GM23338 (cell line): ENCODE measurements at places on chromosomes 5 and 9. TPM values are rescaled to one million over a fixed set of nuclear protein-coding genes. Genes with fewer than 3 reads are reported as not detected.

- DNase-seq: no peak
Measured at GRCh38 chr5:73198833-73199592, 26.0 kb downstream of the TMEM174 start.

GRCh38 chr9:136055715-136056545 lies 39.2 kb downstream of the NACC2 start:
- peak; percentile 51 for DNase-seq

- no peak for DNase-seq
Measured at GRCh38 chr5:39658866-39659265, 234.1 kb upstream of the DAB2 start.

DNA sequence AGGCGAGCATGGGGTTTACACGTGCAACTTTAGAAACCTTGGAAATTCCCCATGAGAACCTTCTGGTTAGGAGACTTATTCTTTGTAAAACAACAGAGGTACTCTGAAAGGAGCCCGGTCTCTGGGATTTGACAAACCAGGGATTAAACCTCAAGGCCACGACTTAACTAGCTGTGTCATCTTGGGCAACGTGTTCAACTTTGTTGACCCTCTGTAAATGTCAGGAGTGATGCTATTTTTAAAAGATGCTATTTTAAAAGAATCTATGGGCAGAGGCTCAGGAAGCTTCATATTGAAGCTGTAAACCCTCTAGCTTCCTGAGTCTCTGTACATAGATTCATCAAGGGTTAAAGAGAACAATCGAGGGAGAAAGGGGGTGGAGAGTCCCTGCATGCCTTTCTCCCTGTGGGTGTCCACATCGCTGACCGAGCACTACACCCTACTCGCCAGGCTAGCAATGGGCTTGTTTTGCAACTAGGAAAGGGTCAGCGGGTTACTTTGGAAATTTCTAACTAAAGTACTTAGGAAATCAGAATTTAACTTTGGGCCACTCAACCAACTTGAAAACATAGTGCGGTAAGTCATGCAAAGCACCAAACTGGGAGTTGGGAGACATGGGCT lies 2.1 kb downstream of the SLC36A2 start:
- DNase-seq: no peak

- peak; percentile 50 for DNase-seq
Measured at GRCh38 chr5:172266071-172266675, 17.4 kb downstream of the UBTD2 start.

- DNase-seq: no peak
Measured at GRCh38 chr9:79868567-79869189, 296.9 kb downstream of the TLE4 start.

- no peak for DNase-seq
Measured at GRCh38 chr5:32109236-32109635, 64.9 kb downstream of the GOLPH3 start.

- DNase-seq: no peak
Measured at GRCh38 chr9:35257986-35258659, 96.3 kb downstream of the UNC13B start.

GRCh38 chr9:129138476-129139232 lies 27.4 kb downstream of the PTPA start:
- DNase-seq: no peak

GRCh38 chr5:38692781-38693527 lies 136.5 kb upstream of the LIFR start:
- DNase-seq: no peak

GRCh38 chr5:23994581-23995370 lies 487.4 kb downstream of the PRDM9 start:
- DNase-seq: peak; percentile 27

GRCh38 chr9:94818178-94818541 lies 91.7 kb downstream of the AOPEP start:
- no peak for DNase-seq

DNA sequence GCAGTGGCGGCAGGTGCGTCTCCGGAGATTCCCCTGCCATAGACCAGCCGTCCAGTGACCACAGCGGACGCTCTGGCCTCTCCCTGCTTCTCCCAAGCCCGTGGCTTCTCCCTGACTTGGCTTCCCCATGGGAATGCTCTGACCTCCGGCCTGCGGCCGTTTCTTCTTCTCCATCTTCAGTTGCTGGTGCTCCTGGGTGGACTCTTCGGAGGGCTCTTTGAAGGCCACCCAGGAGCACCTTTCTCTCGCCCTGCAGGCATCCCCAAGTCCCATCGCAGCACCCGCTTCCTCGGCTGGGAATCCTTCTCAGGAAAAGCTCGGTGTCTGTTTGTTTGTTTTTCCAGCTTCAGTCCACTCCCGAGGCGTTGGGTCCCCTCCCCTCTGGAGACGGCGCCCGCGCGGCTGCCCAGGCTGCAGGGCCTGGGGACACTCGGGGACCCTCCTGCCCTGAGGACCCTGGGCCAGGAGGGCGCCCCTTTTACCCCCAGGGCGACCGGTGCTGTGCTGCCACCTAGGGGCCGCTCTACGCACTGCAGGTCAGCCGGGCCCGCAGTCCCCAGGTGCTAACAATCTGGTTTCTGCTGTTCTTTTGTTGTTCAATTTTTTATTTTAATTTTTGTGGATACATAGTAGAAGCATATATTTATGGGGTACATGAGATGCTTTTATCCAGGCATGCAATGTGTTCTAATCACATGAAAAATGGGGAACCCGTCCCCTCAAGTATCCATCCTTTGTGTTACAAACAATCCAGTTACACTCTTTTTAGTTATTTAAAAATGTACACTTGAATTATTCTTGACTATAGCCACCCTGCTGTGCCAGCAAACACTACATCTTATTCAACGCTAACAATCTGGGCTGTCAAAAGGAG lies 197.9 kb upstream of the ADAMTS16 start:
- DNase-seq: peak; percentile 45

- no peak for DNase-seq
Measured at GRCh38 chr5:125311743-125312142, 565.3 kb upstream of the ZNF608 start.

DNA sequence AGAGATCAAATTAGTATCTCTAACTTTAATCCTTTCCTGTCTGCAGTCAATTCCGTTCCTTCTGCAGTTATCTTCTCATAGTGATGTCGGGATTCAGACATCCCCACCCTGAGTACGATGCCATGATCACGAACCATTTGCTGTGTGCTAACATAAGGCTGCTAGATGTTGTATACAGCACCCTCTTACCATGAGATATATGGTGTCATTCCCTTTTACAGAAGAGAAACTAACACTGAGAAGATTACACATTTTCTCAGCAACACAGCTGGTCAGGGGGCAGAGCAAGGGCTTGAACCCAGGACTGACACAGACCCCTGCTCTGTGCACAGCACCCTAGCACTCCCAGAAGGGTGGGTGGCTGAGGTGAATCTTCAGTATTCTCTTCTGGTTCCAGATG lies 46.9 kb upstream of the HSD17B4 start:
- DNase-seq: no peak

GRCh38 chr9:744046-744712 lies 97.3 kb upstream of the DMRT1 start:
- no peak for DNase-seq

DNA sequence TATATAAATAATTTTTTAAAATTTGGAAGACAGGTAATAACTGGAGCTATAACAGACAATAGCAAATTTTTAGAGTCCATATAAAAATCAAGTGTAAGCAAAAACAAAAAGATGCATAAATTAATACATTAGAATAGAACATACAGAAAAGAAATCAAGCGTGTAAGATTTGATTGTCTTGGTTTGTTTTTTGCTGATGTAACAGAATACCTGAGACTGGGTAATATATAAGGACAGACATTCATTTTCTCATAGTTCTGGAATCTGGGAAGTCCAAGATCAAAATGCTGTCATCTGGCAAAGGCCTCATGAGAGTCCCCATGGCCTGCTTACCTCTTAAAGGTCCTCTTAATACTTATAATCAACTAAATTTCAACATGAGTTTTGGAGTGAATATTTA lies 1010.1 kb downstream of the CDH18 start:
- DNase-seq: no peak

DNA sequence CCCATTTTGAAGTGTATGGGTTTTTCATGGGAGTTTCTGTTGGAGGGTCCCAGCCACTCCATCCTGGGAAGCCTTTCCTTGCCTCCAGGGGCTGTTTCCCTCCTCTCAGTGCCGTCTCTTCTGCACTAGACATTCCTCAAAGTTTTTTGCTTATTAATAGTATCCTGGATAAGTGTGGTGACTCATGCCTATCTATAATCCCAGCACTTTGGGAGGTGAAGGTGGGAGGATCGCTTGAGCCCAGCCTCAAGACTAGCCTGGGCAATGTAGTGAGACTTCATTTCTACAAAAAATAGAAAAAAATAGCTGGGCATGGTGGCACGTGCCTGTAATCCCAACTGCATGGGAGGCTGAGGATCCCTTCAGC lies 43.1 kb downstream of the RALGPS1 start:
- DNase-seq: no peak

GRCh38 chr5:16245956-16246355 lies 66.4 kb upstream of the MARCHF11 start:
- DNase-seq: no peak

GRCh38 chr5:59081693-59082092 lies 498.8 kb downstream of the RAB3C start:
- no peak for DNase-seq

DNA sequence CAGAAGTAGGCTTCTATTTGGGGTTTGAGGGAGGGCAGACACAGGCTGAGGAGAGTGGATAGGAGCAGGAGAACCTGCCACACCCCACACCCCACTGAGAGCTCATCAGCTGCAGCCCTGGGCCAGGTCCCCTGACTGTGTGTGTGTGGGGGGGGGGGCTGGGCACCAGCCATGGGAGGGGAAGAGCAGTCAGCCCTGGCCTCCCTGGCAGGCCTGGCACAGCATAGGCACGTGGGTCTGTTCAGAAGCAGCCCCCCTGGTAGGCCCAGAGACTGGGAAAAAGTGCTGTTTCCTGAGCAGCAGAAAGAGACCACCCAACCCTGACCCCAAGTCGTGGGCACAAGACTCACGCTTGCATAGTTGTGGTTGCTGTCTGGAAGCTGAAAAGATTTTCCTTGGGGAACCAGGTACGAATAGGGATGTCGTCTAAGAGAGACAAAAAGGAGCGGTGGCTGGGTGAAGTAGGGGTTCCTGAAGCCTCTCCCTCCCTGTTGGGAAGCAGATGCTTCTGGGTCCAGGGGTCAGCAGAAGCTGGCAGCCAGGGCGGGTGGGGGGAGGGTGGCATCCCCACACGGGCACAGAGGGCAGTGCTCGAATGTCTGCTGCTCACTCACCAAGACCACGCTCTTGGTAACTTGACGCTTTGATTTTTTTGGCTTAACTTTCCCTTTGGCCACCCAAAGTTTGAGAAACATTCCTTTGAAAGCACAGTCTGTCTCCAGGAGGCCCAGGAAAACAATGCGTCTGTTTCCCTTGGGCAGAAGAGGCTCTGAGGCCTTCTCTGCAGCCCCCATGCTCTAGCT lies 2.9 kb downstream of the NSMF start:
- DNase-seq: no peak

GRCh38 chr9:27204578-27204977 lies 92.4 kb downstream of the EQTN start:
- DNase-seq: no peak

DNA sequence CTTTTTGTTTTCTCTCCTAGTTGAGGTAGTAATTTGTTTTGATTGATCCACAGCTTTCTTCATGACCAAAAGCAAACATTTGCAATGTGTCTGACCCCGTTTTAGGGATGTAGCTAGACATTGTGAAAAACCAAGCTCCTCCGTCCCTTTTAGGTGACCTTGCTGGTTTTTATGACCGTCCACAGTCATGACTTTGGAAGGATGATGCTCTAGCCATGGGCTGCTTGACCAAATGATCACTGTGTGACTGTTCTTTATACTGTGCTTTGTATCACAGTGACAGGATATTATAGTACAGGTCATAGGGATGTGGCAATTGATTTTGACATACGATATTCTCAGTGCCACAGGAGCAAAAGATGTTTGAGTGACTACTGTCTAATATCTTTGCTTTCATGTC lies 54.4 kb downstream of the KCNN2 start:
- DNase-seq: no peak

DNA sequence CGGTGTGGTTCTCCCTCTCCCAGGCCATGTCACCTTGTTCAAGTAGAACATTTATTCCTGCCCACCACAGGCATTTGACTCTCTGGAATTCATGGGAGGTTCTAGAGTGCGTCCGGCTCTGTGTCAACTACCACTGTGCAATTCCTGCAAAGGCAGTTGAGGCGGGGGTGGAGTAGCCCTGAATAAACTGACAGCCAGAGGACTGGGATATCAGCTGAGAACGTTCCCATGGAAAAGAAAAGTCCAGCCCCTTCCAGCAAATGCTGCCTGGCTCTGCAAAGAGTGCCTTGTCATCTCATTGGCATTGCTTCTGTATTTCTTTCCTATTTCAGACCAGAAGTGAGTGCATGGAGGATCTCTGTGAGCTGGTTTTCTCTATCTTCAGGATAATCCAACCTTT lies 18.9 kb upstream of the MEGF9 start:
- DNase-seq: no peak

- DNase-seq: no peak
Measured at GRCh38 chr5:51806677-51807076, 423.4 kb downstream of the ISL1 start.

DNA sequence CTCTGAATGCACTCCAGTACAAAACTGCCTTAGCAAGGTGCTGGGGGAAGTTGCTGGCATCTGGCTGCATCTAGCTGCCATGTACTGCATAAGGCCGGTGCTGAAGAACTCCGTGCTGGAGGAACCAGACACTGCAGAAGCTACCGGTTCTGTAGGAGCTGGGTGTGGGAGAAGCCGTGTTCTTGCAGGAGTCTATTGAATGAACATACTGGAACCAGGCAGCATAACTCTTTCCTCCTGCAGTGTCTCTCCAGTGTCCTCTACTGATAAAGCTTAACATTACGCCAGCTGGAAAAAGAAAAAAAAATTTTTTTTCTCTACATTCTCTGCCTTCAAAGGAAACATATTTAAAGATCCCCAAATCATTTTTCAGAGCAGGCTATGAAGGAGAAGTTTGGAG lies 38.5 kb downstream of the VPS13A start:
- peak; percentile 19 for DNase-seq

CBY3 gene
- 0.52 and 2.3 TPM in 2 replicates for total RNA-seq

TPRN gene
- total RNA-seq: 29.2 and 29.3 TPM in 2 replicates

PCDHB14 gene
- 3.2 and 4.1 TPM in 2 replicates for total RNA-seq

SEC61B gene
- total RNA-seq: 90.5 and 133 TPM in 2 replicates

GPR150 gene
- total RNA-seq: 0.21 TPM in 1 of 2 replicates, not detected in the other

SUSD3 gene
- total RNA-seq: 13.5 and 20.1 TPM in 2 replicates

AIF1L gene
- total RNA-seq: 82.6 and 87.8 TPM in 2 replicates

CMBL gene
- 13.2 and 23.3 TPM in 2 replicates for total RNA-seq

TEK gene
- total RNA-seq: 7.9 and 9.4 TPM in 2 replicates

IRGM gene
- not detected in 2 replicates for total RNA-seq

HAVCR2 gene
- total RNA-seq: 0.49 and 3.4 TPM in 2 replicates

DDX4 gene
- 0.83 TPM in 1 of 2 replicates, not detected in the other for total RNA-seq

OR1Q1 gene
- not detected in 2 replicates for total RNA-seq

PCDHAC1 gene
- 9.9 and 12.1 TPM in 2 replicates for total RNA-seq

DRD1 gene
- 0.14 TPM in 1 of 2 replicates, not detected in the other for total RNA-seq

CDKN2B-AS1 gene
- total RNA-seq: 0.14 TPM in 1 of 2 replicates, not detected in the other

TBCA gene
- total RNA-seq: 117 and 135 TPM in 2 replicates

IFNK gene
- not detected in 2 replicates for total RNA-seq

EMB gene
- 35.5 and 40.0 TPM in 2 replicates for total RNA-seq
